ENCODE measurements at places on chromosomes 1 and 21. TPM values are rescaled to one million over a fixed set of nuclear protein-coding genes. Genes with fewer than 3 reads are reported as not detected.

The HFM1 gene
- total RNA-seq: not detected

The GPR37L1 gene
- not detected for total RNA-seq

The C8B gene
- total RNA-seq: not detected

DNA sequence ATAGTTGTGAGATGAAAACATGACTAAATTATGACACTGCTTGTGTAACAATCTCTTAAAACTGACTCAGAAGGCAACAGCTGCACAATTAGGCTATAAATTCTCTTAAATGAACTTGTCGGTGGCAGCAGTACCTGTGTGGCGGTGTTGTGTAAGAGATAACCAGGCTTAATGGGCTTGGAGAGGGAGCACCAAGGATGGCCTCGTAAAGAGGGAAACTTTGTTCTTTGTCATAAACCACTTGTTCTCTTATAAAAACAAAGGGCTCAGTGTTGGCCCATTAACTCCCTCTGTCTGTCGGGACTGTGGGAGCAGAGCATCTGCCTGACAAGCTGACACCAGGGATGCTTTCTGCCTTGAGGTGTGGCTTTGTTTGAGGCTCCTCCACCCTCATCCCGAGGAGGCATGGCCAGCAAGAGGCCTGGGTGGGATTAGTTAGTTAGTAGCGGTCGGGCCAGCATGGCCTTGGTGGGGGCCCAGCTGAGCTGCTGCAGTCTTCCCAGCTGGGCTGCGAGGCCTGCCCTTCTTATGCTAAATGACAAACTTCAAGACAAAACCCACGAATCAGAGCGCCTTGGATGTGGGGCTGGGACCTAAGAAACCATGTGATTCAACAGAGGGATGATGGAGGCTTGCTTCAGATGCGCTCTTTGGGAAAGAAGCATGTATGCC lies 171.4 kb downstream of the CAMTA1 start:
- peaks cover 2% of the 10 kb centered on the region for H3K27me3 ChIP-seq
- H3K36me3 ChIP-seq: no peaks in the 10 kb centered on the region
- no peak for DNase-seq
- H3K4me1 ChIP-seq: peaks cover under 1% of the 10 kb centered on the region

- H3K4me3 ChIP-seq: no peak overlapping the region
- no peak overlapping the region for H3K27ac ChIP-seq
- H3K27me3 ChIP-seq: no peaks in the 10 kb centered on the region
- DNase-seq: no peak
- peaks cover 26% of the 10 kb centered on the region for H3K4me1 ChIP-seq
- no peaks in the 10 kb centered on the region for H3K36me3 ChIP-seq
Measured at GRCh38 chr1:91567583-91567982, 66.9 kb downstream of the CDC7 start.

- H3K36me3 ChIP-seq: peaks cover 31% of the 10 kb centered on the region
- no peak overlapping the region for H3K4me3 ChIP-seq
- no peak for DNase-seq
- peaks cover 93% of the 10 kb centered on the region for H3K4me1 ChIP-seq
Measured at GRCh38 chr1:211332036-211332616, 5.5 kb downstream of the TRAF5 start.

GRCh38 chr1:17874710-17875109 lies 119.6 kb downstream of the ACTL8 start:
- H3K27ac ChIP-seq: no peak overlapping the region
- DNase-seq: no peak
- H3K4me3 ChIP-seq: no peak overlapping the region
- H3K4me1 ChIP-seq: no peaks in the 10 kb centered on the region
- H3K36me3 ChIP-seq: no peaks in the 10 kb centered on the region
- H3K27me3 ChIP-seq: no peaks in the 10 kb centered on the region

DNA sequence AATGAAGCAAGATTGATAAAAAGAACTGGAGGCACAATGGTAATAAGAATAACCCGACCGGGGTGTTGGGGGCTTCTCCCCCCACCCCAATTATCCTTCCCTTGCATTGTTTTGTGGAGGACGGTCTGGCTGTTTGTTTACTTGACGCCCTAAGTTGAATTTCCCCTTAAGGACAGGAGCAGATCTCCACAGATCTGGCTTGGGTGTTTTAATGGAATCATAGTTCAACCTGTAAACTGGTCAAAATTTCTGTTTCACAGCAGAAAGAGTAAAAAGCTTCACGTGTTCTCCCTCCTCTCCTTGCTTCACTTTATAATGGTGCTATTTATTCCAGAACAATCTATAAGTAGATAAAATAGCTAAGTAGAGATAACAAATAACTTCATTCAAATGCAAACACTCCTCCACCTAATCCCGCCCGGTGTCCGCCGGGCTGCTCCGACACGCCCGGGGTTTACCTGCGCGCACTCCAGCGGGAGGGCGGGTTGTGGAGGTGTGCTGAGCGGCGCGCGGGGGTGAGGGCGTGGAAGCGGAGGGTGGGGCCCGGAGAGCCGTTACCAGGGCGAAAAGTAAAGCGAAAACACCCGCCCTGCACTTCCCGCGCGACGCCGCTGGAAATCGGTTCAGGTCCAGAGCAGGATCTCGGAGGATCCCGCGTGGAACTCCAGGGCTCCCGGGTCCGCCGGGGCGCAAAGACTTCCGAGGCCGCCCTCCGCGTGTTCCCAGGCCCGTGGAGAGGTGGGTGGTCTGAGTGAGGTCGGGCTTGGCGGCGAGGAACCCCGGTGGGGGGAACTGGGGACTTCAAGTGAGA lies 2.0 kb upstream of the ATF3 start:
- H3K27ac ChIP-seq: no peak overlapping the region
- H3K36me3 ChIP-seq: no peaks in the 10 kb centered on the region
- peaks cover 71% of the 10 kb centered on the region for H3K27me3 ChIP-seq
- peak overlapping the region; percentile 31 for H3K4me3 ChIP-seq
- peak; percentile 69 for DNase-seq

DNA sequence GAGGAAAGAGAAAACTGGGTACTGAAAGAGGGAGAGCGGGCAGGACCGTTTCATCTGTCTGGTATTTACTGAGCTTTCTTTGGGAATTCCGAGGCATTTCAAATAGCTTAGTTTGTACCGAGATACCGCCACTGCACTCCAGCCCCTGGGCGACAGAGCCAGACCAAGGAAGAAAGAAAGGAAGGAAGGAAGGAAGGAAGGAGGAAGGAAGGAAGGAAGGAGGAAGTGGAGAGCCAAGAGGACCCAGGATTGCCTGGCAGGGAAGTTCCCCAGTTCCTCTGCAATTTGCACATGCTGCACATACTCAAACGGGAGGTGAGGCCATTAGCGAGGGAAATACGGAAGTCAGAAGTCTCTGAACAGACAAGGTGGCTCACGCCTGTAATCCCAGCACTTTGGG lies 961 bp upstream of the FUCA1 start:
- H3K27ac ChIP-seq: no peak overlapping the region
- peak; percentile 23 for DNase-seq
- H3K36me3 ChIP-seq: peaks cover 32% of the 10 kb centered on the region
- no peak overlapping the region for H3K4me3 ChIP-seq
- H3K4me1 ChIP-seq: peaks cover 18% of the 10 kb centered on the region

- H3K27ac ChIP-seq: no peak overlapping the region
- H3K36me3 ChIP-seq: no peaks in the 10 kb centered on the region
- no peak for DNase-seq
- H3K4me1 ChIP-seq: no peaks in the 10 kb centered on the region
- no peaks in the 10 kb centered on the region for H3K27me3 ChIP-seq
Measured at GRCh38 chr21:40049031-40049930, 182.0 kb downstream of the PCP4 start.

GRCh38 chr1:204475656-204476432 lies 18.8 kb downstream of the PIK3C2B start:
- H3K27ac ChIP-seq: peak overlapping the region; percentile 54
- H3K36me3 ChIP-seq: peaks cover 32% of the 10 kb centered on the region
- DNase-seq: no peak

DNA sequence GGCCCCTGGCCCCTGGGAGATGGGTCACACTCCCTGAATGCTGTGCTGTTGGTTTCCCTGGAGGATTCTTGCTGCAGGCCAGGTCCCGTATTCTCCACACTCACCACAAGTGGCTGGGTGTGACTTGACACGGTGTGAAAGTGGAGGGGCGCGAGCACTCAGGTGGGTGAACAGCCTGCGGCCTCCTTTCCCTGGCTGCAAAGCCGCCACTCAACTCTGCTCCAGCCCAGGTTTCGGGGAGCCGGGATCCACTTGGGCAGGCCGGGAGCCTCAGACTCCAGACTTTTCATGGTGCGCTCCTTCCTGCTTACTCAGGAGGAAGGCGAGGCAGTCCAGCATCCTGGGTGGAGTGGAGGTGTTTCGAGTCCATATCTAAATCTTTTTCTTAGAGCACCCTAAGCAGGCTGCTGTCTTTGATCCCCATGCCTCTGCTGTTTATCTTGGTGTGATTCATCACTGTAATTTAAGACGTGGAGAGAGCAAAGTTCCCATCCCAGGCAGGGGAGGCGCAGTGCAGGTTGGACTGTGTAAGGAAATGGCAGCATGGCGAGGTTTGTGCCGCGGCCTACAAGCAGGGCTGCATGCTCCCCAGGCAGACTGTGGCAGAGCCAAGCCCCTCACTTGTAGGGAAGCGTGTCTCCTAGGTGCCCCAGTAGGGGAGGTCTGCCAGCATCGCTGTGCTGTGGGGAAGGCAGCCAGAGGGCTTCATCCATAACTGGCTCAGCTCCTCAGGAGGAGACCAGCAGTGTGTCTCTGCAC lies 29.6 kb downstream of the VANGL1 start:
- DNase-seq: no peak
- no peaks in the 10 kb centered on the region for H3K36me3 ChIP-seq
- no peak overlapping the region for H3K27ac ChIP-seq
- no peak overlapping the region for H3K4me3 ChIP-seq

- no peaks in the 10 kb centered on the region for H3K4me1 ChIP-seq
- H3K27ac ChIP-seq: no peak overlapping the region
- H3K27me3 ChIP-seq: no peaks in the 10 kb centered on the region
- no peak for DNase-seq
- H3K36me3 ChIP-seq: no peaks in the 10 kb centered on the region
- H3K4me3 ChIP-seq: no peak overlapping the region
Measured at GRCh38 chr21:17388226-17388625, 124.6 kb upstream of the CXADR start.

Data from B cell (primary cell).